ENCODE measurements at places on chromosomes 5 and 9. TPM values are rescaled to one million over a fixed set of nuclear protein-coding genes. Genes with fewer than 3 reads are reported as not detected.

The PAPPA gene
- total RNA-seq: 17.1 TPM

The GARNL3 gene
- 9.7 TPM for total RNA-seq

The ABO gene
- 6.1 TPM for total RNA-seq

The PCSK5 gene
- 8.5 TPM for total RNA-seq

The MIGA2 gene
- total RNA-seq: 32.1 TPM

The IFNA2 gene
- not detected for total RNA-seq

The HMMR gene
- total RNA-seq: not detected

The CCNI2 gene
- not detected for total RNA-seq

The LHX3 gene
- total RNA-seq: not detected

The PWWP2A gene
- total RNA-seq: 46.3 TPM

The CLINT1 gene
- 96.0 TPM for total RNA-seq

The LCN10 gene
- 10.3 TPM for total RNA-seq

The DAP gene
- 51.0 TPM for total RNA-seq
